ENCODE measurements at places on chromosomes 3 and 15. TPM values are rescaled to one million over a fixed set of nuclear protein-coding genes. Genes with fewer than 3 reads are reported as not detected.

DNA sequence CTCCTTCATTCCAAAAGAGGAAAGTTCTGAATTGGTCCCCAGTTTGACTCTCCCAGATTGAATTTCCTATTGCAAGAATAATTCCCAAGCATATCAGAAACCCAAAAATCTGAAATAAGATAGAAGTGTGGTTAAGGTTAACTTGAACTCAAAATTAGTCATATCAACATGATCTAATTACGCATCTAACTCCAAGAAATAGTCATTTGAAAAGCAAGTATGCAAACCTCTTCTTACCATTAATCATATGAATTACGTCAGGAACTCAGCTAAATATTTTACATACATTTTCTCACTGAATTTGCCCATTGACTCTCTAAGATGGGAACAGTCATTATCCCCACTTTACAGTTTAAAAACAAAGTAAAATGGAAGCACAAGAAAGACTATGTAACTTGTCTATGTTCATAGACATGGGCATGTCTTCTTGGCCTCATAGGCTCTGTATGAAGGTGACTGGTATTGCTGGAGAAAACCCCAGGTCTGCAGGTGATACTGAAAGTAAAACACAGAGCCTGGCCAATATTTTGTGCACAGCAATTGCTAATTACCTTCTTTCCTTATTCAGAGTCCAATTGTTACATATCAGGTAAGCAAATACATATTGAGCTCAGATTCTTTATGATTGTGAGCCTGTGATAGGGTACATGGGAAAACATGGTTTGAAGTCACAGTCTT lies 139.2 kb downstream of the ATP8B4 start:
- DNase-seq = no peak

DNA sequence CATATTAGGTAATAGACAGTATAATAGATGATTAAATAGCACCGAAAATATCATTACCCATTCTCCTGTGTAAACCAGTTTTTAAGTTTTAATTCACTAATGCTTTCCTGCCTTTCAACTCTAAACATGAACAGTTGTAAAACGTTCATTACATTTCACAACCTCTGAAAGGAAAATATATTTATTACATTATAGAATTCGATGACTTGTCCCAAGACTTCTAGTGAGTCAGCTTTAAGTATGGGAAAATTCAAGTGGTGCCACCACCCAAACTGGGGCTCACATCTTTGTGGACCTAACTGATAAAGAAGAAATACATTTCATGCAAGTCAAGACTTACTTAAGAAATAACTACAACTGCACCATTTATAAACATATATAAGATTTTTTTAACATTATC lies 2.0 kb downstream of the TRIM59 start:
- DNase-seq = no peak

DNA sequence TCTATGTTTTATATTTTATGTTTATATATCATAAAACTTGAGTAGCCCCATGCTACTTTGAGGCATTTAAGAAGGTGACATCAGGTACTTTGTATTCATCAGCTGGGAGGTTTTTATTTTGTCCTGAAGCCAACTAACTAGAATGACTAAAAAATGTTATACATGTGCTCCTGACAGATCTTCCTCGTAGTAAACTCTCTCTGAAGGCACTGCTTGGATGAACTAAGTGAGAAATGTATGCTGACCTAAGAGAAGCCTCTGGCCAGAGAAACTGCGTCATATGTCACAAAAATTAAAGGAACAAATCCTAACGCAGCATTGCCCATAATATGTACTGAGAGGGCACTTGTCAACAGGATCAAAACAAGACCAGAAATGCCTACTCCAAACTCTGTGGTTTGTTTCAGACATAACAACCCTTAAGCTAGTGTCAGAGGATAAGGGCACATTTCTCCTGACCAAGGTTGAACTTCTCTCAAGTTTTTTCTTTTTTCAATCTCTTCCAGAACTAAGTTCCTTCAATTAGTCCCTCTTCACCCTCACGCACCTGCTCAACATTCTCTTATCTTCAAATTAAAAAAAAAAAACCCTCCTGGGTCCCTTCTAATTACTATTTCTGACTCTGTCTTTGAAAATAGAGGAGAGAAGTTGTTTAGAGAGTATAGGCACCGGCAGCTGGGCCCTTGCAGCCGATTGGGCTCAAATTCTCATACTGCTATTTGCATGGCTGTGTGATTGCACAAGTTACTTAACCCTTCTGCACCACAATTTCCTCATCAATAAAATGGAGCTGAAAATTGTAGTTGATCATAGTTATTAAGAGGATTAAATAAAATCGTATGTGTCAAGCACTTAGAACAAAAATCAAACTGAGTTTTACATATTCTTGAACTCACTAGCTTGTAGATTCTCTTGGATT lies 159.0 kb downstream of the FRMD5 start:
- DNase-seq = no peak

GRCh38 chr15:53470743-53471142 lies 288.7 kb downstream of the WDR72 start:
- DNase-seq = no peak

GRCh38 chr15:55588815-55589115 lies 620 bp upstream of the PYGO1 start:
- DNase-seq = no peak

DNA sequence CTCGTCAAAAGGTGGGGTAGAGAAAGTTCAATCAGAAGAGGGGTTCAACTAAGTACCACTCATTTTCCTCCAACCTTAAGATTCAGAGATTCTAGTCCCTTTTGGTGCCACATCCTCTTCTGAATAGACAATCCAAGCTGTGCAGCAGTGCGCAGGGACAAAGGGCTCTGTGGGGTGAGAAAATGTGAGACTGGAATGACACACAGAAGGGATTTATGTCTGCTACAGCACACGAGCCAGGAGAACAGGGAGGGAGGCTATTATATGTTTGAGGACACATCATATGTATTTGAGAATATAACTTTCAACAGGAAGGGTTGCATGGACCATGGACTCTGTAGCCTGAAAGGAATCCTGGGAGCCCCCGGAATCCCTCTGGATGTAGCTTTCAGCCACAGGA lies 33.0 kb downstream of the LSM3 start:
- DNase-seq = no peak

- DNase-seq = no peak
Measured at GRCh38 chr3:13157986-13158385, 84.8 kb upstream of the IQSEC1 start.

OXTR gene
- 0.13 TPM for total RNA-seq

ITGB5 gene
- total RNA-seq = 277 TPM

All from omental fat pad (tissue), 4 donors.